ENCODE measurements at places on chromosomes 13 and 19.

DNA sequence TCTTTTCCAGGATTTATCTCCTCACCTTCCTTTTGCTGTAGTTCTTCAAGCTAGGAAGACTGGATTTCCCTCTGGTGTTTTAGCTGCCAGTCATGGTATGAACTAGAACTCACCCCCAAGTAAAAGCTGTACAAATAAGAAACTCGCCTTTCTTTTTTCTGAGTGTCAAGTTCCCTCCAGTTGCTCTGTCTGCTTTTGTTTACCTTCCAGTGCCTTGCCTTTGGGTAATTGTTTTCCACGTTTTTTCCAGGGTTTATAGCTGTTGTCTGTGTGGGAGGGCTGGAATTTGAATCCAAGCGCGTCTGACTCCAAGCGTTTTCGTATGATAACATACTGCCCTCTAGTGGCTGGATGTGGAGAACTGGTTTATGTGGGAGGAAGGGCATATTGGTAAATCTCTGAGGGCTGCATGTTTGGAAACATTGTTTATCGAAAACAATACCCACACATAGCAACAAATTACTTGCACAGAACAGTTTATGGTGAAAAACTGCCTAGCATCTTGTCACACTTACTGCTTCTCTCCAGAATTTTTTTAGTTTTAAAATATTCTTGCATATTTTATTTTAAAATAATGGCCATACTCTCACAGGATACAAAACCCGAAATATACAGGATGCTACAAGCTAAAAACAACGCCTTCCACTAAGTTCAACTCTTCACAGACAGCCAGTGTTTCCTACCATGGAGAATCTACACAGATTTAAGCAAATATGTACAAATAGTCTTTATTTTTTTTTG is 19.2 kb downstream of the RCN3 start:
- peak; percentile 87 for DNase-seq

DNA sequence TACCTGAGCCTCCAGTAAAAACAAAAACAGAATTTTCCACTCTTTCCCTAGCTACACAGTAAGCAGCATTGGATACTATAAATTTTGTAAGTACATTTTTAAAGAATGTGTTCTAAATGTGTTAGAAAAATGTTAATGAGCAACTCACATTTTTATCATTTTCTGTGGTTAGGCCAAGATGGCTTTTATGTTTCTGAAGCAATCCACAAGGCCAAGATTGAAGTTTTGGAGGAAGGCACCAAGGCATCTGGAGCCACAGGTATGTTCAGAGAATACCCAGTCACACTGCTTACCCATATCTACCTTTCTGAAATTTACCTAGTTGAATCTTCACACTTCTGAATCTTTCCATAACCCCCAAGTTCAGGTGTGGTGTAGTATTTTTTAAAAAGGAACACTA is 21.6 kb downstream of the SERPINE3 start:
- DNase-seq, result no peak

DNA sequence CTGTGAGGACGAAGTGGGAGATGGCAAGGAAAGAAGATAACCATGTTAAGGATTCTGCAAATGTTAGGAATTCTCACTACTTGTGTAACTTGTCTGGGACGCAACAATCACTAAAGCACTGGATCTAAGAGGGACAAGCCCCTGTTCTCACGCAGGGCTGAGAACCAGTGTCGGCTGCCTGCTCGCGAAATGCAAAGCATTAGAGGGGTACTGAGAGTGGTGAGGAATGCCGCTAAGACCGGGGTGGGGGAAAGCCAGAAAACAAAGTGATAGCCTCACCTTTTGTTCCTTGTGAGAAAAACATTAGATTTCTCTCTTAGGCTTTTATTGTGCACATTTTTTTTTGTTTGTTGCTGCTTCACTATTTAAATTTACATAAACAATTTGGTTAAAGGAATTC is 241.9 kb downstream of the ABCC4 start:
- no peak for DNase-seq

- DNase-seq, result no peak
Observed at GRCh38 chr13:29564818-29565217, 30.7 kb downstream of the SLC7A1 start.

GRCh38 chr19:42422901-42423461 is 4.2 kb downstream of the LIPE start:
- DNase-seq, result peak; percentile 56

GRCh38 chr13:24916464-24916863 is 152.5 kb downstream of the RNF17 start:
- DNase-seq, result no peak

DNA sequence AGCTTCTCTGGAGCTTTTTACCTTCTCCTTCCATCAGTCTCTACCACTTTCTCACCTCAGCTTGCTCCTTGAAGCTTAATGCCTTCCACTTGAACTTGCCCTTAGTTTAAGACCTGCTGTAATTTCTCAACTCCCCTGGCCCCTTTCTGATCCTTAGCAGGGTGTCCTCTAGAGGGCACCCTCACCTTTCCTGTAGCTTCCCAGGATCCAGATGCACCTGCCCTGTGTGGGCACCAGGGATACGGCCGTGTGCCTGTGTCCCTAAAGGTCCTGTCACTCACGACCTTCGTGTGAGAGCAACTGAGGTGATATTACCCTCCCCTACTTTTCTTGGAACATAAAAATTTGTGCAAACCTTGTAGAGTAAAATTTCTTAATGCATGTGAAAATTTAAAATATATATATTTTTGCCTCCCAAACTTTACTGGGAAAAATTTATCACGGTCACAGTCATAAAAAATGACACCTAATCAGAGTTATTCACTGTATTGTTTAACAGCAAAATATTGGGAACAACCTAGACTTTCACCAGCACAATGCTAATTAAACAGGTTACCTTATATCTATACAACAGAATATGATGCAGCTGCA is 46.4 kb downstream of the PSG3 start:
- DNase-seq, result no peak

GRCh38 chr19:19040417-19040816 is 7.0 kb downstream of the ARMC6 start:
- DNase-seq, result no peak

- DNase-seq, result no peak
Observed at GRCh38 chr19:6687114-6687513, 17.2 kb upstream of the TNFSF14 start.

DNA sequence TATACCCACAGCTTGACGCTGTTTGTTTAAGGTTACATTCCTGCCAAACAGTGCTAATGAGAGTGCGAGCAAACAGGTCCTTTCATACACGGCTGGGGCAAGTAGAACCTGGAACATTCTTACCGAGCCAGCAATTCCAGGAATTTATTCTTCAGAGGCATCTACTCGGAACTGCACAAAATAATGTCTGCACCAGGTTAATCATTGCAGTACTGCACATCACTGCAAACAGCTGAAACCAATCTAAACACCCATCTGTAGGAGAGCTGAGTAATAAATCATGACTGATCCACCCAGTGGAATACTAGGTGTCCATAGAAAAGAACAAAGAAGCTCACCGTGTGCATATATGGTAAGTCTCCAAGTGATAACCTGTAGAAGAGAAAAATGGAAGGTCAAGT is 1.2 kb upstream of the ZNF579 start:
- no peak for DNase-seq

- DNase-seq, result no peak
Observed at GRCh38 chr19:56441206-56441792, 35.8 kb downstream of the ZNF667 start.

DNA sequence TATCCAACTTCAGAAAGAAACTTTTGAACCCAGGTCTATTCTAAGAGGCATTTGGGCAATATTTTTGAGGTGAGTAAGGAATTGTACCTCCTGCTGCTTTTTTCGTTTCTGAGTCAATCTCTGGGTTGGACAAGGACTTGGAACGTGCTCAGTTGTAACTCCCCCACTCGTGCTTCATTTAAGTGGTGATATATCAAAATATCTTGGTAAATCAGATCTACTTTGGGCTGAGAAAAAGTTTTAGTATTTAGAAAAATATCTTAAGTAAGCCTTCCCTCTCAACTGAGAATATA is 728.9 kb downstream of the EFNB2 start:
- no peak for DNase-seq

GRCh38 chr13:94243551-94243950 is 235.9 kb downstream of the DCT start:
- DNase-seq, result no peak

GRCh38 chr13:96398486-96398885 is 308.6 kb downstream of the HS6ST3 start:
- no peak for DNase-seq

- DNase-seq, result no peak
Observed at GRCh38 chr13:67343777-67344176, 113.6 kb upstream of the PCDH9 start.

DNA sequence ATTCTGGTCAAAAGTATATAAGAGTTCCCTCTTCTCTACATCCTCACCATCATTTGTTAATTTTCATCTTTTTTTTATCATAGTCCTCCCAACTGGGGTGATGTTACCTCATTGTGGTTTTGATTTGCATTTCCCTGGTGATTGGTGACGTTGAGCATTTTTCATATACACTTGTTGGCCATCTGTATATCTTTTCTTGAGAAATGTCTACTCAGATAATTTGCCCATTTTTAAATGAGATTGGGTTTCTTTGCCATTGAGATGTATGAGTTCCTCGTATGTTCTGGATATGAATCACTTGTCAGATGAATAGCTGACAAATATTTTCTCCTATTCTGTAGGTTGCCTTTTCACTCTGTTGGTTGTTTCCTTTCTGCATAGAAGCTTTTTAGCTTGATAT is 2.4 kb downstream of the CD33 start:
- no peak for DNase-seq

DNA sequence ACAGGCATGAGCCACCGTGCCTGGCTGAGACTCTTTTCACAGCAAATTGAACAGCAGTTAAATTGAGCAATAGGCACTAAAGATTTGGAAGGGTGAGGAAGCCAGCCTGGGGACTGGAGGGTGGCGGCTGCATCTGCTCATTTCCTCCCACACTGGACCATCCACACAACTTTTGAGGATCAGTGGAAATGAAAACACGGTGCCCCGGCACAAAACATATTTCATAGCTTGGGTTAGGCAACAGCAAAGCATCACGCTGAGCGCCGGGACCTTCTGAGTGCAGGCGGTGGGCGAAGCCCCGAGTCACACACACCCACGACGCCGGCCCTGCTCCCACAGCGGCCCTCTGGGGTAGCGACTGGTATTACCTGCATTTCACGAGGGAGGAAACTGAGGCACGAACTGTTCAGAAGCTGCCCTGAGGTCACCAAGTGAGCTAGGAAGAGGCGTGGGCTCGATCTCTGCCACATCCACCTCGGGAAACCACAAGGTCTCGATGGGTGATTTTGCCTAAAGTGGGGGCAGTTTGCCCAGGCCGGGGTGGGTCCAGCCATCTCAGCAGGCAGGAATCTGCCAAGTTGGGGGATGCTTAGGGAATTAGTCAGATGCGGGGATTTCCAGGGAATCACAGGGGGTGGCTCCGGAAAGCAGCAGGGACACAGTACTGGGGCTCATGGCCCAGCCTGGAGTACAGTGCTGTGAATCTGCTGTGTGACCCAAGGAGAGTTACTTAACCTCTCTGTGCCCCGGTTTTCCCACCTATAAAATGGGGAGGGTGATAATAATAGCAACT is 3.5 kb upstream of the SBNO2 start:
- no peak for DNase-seq

DNA sequence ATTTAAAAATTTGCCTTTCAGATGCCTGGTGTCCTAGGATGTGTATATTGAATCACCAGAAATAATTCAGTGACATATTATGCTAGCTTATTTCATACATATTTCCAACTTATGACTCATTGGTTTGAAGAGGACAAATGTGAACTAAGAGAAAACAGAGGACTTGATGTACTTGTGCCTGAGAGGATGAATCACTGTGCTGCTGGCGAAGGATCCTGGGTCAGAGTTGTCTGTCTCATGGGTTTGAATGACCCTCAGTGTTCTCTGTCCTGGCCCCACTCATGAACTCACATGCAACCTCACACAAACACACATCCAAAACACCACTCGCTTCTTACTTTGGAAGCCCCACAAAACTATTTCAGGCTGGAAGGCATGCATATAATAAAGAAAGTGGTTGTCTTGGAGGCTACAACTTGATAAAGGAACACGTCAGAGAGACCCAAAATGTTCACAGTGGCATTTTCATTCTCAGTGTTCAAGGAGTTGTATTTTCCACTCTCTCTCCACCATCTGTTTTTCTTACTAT is 129.0 kb upstream of the SPRY2 start:
- no peak for DNase-seq

- no peak for DNase-seq
Observed at GRCh38 chr13:27001705-27002104, 169.9 kb downstream of the USP12 start.

DNA sequence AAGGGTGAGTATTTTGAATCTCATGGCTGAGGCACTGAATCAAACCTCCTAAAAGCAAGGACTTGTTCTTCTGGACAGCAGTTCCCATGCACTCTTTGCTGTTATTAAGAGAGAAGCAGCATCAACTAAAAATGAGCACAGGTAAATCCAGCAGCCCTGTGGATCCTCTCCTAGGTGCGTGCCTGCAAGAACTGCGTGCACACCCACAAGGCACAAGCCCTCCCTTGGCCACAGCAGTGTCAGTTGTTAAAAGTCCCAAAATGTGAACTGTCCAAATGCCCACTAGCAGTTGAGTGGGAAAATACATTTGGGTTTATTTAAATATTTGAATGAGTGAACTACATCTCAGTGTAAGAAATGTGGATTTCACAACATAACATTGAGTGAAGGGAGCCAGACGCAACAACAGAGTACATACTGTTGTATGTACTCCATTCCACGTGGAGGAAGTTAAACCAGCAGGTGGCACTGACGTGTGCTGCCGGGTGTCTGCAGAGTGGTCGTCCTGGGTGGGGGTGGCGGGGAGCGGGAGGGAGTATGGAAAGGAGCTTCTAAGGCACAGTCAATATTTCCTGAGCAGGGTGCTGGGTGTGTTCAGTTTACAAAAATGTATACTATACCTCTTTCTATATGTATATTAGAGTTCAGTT is 266.4 kb downstream of the NALCN start:
- DNase-seq, result no peak

GRCh38 chr13:49369866-49370265 is 74.0 kb downstream of the CAB39L start:
- DNase-seq, result no peak

- DNase-seq, result no peak
Observed at GRCh38 chr19:50977626-50978025, 6.1 kb downstream of the KLK7 start.

DNA sequence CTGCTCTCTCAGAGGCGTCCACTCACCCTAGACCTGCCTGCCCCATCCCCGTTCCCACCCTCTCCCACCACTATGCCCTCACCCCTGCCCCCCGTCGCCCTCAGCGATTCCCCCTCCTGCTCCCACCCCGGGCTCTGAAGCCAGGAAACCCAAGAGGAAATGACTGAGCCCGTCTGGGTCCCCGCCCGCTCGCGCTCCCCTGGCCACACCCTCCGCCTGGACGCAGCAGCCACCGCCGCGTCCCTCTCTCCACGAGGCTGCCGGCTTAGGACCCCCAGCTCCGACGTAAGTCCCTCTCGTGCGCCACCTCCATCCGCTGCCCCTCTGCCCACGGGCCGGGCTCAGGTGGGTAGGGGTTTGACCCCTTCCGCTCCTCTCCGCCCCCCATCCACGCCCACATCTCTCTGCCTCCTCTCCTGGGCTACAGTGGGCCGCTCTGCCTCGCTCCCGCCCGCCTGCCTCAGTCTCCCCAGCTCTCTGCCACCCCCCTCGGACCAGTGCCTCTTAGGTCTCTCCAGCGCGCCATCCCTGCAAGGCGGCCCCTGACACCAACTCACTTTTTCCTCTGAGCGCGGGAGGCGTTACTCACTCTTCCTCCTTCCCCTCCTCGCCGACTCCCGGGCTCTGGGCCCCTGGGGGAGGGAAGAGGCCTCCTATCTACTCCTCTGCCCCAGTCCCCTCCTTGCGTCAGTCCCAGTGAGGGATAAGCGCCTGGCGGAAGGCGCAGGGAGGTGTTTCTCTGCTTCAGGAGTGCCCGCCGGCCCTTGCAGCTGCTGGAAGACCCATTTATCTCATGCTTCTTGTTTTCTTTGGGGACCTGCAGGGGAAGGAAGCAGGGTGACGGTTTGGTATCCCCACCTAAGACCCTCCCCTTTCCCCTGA is at the start of gene FXYD5:
Gene FXYD5 (plus strand): TSS at position 211 of the 882 bp plus-strand sequence. CDS start 816 bp downstream, outside the sequence.
- DNase-seq, result peak; percentile 70
